ENCODE measurements at places on chromosomes 6 and 20.

GRCh38 chr20:25270829-25271251 lies 23.0 kb downstream of the PYGB start:
- DNase-seq: no peak

GRCh38 chr6:110534731-110535492 lies 58.5 kb upstream of the SLC22A16 start:
- DNase-seq: peak; percentile 21

DNA sequence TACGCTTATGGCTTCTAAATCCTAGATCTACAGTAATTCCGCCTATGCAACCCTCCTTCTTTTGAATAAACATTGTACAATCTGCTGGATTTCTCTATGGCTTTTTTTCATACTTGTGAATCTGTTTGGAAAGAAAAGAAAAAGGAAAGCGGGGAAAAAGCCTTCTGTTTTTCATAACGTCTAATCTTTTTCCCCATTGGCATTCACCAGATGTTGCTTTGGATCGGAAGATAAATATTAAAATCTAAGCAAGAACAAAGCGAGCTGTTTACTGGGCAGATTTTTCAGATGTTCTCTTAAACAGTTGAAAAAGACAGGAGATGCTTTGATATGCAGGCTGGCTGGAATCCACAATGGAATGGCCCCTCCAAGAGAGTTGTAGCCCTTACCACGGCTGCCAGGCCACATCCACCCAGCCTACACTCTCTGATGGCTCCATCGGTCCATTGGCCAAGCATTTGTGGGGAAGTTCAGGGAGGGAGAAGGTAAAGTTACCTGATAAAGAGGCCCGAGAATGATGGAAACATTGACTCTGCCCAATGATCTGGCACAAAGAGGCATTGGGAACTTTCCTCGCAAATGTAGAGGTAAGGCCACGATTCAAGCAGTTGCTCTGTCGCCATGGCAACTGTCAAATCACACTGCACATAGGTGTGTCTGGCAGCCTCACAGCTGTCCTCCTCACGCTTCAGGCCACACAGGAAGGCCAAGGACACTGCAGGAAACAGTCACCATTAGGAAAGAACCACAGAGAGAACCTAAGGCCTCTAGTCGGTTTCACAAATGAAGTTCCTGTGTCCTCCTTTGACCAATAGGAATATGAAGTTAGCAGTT lies 70.3 kb downstream of the PKHD1 start:
- no peak for DNase-seq

- no peak for DNase-seq
These were observed 15.8 kb downstream of the POM121L2 start for GRCh38 chr6:27296106-27296783.

GRCh38 chr20:34622821-34623451 lies 54.0 kb downstream of the PIGU start:
- DNase-seq: no peak

GRCh38 chr6:119184008-119184648 lies 105.7 kb upstream of the FAM184A start:
- peak; percentile 12 for DNase-seq

Data from lung microvascular endothelial cell (primary cell).